ENCODE measurements at places on chromosomes 6 and 20.

DNA sequence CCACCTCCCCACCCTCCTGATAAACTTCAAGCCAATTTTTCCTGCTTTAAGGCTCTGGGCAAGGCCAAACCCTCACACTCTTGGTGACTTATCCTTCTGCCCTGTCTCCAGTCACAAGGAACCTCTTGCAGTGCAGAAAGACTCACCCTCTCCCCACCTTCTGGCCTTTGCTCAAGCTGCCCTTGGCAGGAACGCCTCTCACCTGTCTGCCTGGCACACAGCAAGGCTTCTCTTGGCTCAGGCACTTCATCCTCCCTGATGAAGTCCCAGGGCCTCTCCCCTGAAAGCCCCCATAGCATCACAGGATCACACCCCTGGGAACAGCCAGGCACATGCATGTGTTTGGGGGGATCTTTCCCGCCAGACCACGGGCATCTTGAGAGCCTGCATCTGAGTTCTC lies 68.8 kb upstream of the NNAT start:
- no peak for DNase-seq

- no peak for DNase-seq
These were observed 5.9 kb upstream of the NQO2 start for GRCh38 chr6:2993755-2994317.

DNA sequence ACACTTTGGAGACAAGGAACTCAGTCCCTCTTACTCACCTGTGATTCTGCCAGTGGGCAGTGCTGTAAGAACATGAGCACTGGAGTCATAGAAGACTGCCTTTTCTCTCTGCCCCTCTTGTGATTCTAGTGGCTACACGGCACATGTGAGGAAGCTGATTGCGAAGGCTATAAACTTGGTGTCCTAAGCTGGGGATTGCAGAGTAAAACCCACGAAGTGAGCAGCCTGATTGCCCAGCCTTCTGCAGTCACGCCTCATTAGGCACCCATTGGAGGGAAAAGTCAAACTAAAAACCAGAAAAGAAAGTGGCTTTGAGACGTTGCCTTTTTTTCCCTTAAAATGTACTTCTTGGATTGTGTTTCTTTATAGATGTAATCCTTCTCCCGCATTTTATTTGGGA lies 748.4 kb upstream of the CHD6 start:
- DNase-seq, result no peak

GRCh38 chr6:122389704-122390372 lies 9.6 kb upstream of the HSF2 start:
- DNase-seq, result no peak

DNA sequence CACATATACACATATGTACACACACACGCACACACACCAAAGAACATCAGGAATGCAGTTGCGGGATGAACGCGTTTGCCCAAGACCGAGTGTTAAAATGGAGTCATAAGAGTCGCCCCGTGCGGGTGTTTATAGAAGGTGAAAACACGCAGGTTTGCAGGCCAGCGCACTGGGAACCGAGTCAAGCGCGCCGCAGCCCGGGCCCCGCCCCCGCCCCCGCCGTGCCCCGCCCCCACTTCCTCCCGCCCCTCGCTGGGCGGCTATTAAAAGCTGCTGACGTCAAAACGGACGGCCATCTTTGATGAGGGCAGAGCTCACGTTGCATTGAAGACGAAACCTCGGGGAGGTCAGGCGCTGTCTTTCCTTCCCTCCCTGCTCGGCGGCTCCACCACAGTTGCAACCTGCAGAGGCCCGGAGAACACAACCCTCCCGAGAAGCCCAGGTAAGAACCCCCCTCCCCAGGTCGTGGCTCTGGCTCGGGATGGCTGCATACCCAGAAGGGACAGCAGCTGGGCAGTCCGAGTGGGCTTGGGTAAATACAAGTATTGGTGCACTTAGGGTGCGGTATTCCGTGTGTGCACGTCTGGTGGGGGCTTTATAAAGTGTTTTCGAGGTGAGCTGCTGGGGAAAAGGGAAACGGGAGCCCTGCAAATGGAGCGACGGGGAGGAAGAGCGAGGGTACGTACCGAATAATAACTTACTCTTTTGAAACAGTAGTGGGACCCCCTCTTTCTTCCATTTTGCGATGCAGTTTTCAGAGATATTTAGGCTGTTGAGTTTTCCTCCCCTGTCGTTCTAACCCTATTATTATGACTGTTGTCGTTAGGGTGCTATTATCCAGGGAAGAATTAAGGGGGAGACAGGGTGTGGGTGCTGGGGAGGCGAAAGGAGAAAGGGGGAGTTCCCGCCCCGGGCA lies at the start of gene SNAP25:
SNAP25 (plus strand) TSS at position 295 of the 916 bp plus-strand sequence. CDS start 56,662 bp downstream, outside the sequence.
- peak; percentile 26 for DNase-seq

GRCh38 chr6:56026455-56027180 lies 151.2 kb upstream of the BMP5 start:
- DNase-seq, result no peak

DNA sequence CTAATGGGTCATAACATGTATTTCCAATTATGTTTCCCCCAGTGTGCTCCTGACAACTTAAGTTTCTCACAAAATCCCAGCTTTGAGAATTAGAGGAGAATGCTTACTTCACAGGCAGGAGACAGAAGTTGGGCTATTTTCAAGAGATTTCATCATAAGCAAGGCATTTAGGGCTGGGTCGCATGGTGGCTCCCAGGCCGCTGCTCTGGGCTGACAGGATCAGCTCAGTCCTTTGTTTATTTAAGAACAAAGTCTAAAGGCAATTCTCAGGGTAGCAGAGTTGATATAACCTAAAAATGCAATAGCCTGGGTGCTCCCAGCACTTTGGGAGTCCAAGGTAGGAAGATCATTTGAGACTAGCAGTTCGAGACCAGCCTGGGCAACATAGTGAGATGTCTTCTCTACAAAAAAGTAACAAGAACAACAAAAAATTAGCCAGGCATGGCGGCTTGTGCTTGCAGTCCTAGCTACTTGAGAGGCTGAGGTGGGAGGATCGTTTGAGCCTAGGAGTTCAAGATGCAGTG lies 10.9 kb downstream of the FOXQ1 start:
- no peak for DNase-seq

- no peak for DNase-seq
These were observed 380.5 kb downstream of the ESR1 start for GRCh38 chr6:152188011-152188410.

DNA sequence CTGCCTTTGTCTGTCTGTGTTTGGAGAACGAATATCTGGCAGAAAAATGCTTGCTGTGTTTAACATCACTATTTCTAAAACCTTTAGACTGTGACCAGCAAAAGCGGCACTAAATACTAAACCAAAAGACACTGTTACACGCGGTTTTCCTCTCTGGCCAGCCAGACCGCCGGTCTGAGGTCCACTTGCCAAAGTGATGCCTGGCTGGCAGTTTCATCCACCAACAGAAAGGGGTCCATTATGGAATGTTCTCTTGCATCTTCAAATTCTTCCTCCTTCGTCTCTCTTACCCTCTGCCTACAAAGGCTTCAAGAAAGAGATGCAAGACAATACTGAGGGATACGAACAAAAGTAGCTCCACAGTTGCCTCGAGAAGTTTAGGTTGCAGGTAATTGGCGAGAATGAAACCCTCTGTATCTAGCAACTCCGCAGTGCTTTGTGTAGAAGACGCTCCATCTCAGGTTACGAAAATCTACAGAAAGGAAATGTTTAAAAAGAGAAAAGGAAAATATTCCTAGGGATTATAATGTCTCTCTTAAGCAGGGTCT lies 176.6 kb downstream of the TRIM27 start:
- DNase-seq, result no peak

- DNase-seq, result no peak
These were observed 97.4 kb downstream of the TMEM170B start for GRCh38 chr6:11634948-11635347.

GRCh38 chr20:32445539-32446273 lies 87.6 kb downstream of the ASXL1 start:
- peak; percentile 67 for DNase-seq

DNA sequence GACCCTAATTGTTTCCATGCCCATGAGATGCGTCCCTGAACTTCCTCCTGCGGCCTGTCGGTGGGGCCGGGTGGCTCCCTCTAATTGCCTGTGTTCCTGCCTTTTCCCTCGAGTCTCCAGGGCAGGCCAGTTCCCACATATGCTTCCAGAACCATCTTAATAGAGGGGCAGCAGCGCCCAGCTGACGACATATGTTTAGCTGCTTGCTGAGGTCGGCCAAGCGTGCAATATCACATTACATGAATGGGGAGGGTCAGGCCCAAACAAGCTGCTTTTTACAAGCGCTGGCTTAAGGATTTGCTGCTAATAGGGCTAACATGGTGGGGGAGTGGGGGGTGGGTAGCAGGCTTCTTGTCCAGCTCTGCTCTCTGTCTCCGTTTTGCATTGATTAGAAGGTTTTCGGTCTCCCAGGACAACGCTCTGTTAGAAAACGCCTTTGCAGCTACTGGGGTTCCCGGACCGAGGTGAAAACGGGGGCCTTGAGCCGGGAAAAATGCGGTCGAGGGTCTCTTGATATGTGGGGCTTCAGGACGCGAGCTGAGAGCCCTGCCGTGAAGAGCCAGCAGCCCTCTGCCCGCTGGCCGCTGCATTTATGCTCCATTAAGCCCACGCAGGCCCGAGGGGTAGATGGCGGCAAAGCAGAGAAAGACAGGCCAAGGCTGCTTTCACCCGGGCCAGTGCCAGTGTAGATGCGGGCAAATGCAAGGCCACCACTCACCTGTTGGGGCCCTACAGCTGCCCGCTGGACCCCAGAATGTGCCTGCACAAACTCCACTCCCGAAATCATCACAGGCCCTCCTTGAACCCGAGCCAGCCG lies 308.5 kb downstream of the BMP7 start:
- no peak for DNase-seq

DNA sequence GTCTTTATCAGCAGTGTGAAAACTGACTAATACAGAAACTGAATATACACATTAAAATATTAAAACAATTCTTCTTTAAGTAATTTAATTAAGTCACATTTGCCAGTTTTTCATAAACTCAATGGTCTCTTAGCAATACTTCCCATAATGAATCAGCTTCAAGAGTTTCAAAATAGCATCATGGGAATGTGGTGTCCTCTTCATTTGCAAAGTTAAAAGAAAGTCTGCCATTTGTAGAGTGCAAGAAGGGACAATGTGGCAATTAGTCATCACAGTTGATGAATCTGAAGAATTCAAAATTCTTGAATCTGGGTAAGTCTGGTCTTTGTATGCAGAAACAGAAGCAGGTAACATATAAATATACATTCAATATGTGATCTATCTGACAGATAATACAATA lies 38.7 kb downstream of the SYNE1 start:
- DNase-seq, result no peak

DNA sequence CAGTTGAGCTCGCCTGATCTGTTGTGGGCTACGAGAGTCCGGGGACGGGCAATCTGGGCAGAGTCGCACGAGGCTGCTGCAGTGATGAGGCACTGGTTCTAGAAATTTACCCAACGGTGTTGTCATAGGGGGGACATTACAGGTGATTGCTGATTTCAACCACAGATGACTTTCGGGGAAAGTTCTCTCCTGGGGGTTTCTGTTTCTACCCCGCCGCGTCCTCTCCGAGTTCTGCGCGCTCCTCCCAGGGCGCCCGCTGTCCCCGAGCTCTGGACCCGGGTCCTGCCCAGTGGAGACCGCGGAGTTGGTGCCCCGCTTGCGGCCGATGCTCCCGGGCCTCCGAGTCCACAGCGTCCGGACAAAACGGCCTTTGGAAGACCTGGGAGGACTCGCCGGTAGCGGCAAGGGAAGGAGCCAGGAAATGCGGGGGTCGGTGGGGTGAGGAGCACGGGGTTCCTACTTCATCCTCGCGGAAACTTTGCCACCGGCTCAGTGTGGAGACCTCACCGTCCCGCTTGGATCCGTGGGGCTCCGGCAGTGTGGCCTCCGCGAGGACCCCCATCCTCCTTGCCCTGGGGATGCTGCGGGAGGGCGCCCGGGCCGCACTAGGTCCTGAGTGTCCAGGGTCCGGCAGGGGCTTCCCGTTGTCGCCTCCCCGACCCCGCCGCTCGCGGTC lies 12.3 kb upstream of the RAET1L start:
- no peak for DNase-seq

DNA sequence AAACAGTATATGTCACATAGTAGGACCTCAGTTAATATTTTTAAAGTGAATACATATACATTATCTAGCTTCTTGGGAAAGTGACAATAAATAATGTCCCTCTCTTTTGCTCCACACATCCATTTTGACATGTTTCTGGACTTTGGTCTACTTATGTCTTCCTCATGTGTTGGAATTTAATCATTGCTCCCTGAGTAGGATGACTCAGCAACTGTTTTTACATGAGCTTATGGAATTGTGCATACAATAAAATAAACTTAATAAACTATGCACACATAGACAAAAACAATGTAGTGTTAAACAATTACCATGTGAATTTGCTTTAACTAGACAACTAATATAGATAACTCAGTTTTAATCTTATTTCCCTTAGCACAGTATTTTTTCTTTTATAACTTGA lies 503.8 kb downstream of the TFAP2B start:
- no peak for DNase-seq

GRCh38 chr6:14443629-14444268 lies 326.2 kb downstream of the CD83 start:
- DNase-seq, result no peak

DNA sequence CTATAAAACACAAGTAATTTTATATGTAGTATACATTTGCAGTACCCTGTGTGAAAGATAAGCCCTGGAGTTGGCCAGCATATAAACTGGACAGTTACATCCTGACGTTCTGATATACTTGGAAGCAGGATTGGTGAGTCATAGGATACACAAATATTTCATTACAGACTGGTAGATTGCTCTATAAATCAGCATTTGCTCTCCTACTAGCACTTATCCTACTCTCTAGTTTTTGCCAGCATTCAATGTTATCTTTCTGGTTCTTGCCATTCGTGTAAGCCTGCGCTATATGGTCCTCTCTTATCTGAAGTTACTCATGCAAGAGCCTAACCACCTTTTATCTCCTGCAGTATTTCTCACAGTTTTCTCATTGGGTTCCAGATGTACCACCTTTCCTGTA lies 680.2 kb upstream of the MMS22L start:
- no peak for DNase-seq

DNA sequence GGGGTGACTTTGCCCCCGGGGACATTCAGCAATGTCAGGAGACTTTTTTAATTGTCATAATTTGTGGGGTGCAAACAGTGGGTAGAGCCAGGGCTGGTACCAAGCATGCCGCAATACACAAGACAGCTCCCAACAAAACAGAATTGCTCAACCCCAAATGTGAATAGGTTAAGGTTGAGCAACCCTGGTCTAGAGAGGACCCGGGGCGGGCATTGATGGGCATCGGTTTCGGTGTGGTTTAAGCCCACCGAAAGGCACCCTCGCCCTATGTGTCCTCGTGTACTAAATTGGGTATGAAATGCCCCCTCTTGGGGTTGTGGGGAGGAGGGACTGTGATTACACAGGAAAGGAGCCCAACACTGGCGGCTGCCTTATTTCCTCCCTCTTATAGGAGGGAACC lies 36.0 kb downstream of the KIAA1755 start:
- DNase-seq, result no peak

Data from T-helper 2 cell (primary cell).